ENCODE measurements at places on chromosomes 3 and 15. TPM values are rescaled to one million over a fixed set of nuclear protein-coding genes. Genes with fewer than 3 reads are reported as not detected.

- no peaks in the 10 kb centered on the region for H3K36me3 ChIP-seq
- H3K4me3 ChIP-seq: no peak overlapping the region
- H3K27me3 ChIP-seq: peaks cover 10% of the 10 kb centered on the region
- no peak overlapping the region for H3K27ac ChIP-seq
Measured at GRCh38 chr3:139534992-139535879, 4.3 kb downstream of the RBP1 start.

DNA sequence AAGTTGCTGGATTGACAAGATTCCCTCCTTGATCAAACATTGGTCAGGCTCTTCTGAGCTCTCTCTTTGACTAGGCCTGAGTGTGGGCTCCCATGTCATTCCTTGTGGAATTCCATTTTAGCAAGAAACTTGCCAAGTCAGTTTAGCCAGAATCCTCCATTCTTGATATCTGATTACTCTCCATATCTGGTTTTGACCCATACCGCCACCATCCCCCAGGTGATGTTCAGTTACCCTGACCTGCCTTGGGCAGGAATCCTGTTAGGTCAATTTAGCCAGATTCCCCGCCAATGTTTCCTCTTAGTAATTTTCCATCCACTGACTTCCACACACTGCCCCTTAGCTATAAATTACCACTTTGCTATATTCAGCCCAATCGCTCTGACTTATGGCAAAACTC lies 1.0 kb upstream of the PCCB start:
- no peak overlapping the region for H3K4me3 ChIP-seq
- no peaks in the 10 kb centered on the region for H3K36me3 ChIP-seq
- peaks cover 4% of the 10 kb centered on the region for H3K4me1 ChIP-seq
- H3K27ac ChIP-seq: no peak overlapping the region
- DNase-seq: no peak

DNA sequence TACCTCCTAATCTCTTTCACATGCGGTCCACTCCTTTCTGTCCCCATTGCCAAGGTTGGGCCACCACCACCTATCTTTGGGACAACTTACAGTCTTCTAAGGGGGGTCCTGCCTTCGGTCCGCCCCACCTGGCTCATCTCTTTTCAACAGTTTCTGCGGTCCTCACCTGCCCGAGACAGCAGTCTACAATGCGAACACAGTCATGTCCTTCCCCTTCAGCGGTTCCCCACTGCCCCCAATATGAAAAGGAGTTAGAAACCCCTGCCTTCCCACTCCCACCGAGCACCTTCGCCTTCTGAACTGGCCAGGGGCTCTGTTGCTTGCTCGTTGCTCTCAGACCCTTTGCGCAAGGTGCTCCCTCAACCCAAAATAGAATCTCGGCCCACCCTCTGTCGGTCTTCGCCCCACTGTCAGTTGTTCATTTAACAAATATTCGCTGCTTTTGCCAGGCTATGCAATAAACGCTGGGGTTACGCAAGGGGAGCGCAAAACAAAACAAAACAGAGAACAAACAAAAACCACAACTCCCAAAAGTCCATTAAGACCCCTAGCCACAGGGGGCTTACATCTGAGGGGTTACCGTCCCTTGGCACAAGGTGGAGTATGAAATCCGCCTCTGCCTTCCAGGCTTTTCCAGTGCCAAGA lies 611 bp upstream of the FANCI start:
- H3K27me3 ChIP-seq: no peaks in the 10 kb centered on the region
- no peaks in the 10 kb centered on the region for H3K36me3 ChIP-seq
- H3K4me3 ChIP-seq: peak overlapping the region; percentile 85
- H3K27ac ChIP-seq: 0 out of 2 replicates have a peak overlapping the region, but pooled peaks have one; percentile 12

GRCh38 chr3:185200639-185201038 lies 47.8 kb upstream of the C3orf70 start:
- no peaks in the 10 kb centered on the region for H3K27me3 ChIP-seq
- peaks cover 8% of the 10 kb centered on the region for H3K4me1 ChIP-seq
- H3K27ac ChIP-seq: peak overlapping the region; percentile 52
- peak; percentile 85 for DNase-seq
- no peak overlapping the region for H3K4me3 ChIP-seq

GRCh38 chr15:30068326-30068725 lies 14.4 kb upstream of the GOLGA8J start:
- no peaks in the 10 kb centered on the region for H3K36me3 ChIP-seq
- H3K4me3 ChIP-seq: no peak overlapping the region
- no peak overlapping the region for H3K27ac ChIP-seq
- no peak for DNase-seq

GRCh38 chr3:187798531-187799530 lies 53.6 kb upstream of the BCL6 start:
- no peak for DNase-seq
- no peak overlapping the region for H3K27ac ChIP-seq
- no peaks in the 10 kb centered on the region for H3K36me3 ChIP-seq
- no peaks in the 10 kb centered on the region for H3K4me1 ChIP-seq
- H3K4me3 ChIP-seq: no peak overlapping the region

TP63 gene
- not detected for total RNA-seq

PLA2G4E gene
- not detected for total RNA-seq
